ENCODE measurements at places on chromosomes 11 and 22.

GRCh38 chr11:108873941-108874340 lies 209.1 kb downstream of the DDX10 start:
- DNase-seq: no peak

DNA sequence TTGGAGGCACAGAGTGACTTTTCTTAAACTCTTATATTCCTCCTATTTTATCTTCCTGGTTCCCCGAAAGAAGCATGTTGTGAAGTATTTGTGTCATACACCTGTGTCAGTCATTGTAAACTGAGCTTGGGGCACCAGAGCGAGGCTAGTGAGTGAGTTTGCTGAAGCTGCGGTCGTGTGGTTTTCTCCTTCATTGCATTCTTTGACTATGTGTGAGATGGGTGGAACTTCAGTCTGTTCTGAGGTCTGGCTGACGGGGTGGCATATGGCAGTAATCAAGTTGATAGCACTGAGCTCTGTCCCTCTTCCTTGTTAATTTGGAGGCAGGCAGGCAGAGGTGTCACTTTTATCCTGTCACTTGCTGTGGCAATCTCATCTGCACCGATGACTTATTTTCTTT lies 4.2 kb downstream of the VPS26B start:
- no peak for DNase-seq

GRCh38 chr11:129278586-129279319 lies 86.6 kb upstream of the ARHGAP32 start:
- DNase-seq: no peak

- DNase-seq: peak; percentile 8
Observed at GRCh38 chr11:36713715-36714114, 115.7 kb upstream of the RAG2 start.

- no peak for DNase-seq
Observed at GRCh38 chr11:45028911-45029682, 78.4 kb upstream of the TP53I11 start.

DNA sequence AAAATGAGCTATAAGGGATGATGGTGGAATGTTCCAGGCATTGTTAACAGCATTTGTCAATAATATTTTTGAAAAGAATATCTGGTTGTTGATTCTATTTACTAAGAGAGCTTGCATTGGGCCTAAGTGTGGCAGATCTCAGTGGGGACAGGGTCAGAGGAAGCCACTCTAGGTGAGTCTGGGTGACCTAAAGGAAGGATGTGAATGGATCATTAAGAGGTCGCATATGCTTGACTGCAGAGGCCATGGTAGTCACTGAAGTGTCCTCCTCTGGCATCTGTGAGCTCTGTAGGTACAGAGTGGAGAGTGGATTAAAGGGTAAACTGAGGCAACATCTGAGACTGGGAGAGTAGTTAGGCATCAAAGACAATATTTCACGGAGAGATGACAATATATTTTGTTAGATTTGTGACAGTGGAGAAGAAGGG lies 37.9 kb upstream of the TOP3B start:
- DNase-seq: no peak

- DNase-seq: no peak
Observed at GRCh38 chr22:21016644-21017420, 1.9 kb downstream of the P2RX6 start.

DNA sequence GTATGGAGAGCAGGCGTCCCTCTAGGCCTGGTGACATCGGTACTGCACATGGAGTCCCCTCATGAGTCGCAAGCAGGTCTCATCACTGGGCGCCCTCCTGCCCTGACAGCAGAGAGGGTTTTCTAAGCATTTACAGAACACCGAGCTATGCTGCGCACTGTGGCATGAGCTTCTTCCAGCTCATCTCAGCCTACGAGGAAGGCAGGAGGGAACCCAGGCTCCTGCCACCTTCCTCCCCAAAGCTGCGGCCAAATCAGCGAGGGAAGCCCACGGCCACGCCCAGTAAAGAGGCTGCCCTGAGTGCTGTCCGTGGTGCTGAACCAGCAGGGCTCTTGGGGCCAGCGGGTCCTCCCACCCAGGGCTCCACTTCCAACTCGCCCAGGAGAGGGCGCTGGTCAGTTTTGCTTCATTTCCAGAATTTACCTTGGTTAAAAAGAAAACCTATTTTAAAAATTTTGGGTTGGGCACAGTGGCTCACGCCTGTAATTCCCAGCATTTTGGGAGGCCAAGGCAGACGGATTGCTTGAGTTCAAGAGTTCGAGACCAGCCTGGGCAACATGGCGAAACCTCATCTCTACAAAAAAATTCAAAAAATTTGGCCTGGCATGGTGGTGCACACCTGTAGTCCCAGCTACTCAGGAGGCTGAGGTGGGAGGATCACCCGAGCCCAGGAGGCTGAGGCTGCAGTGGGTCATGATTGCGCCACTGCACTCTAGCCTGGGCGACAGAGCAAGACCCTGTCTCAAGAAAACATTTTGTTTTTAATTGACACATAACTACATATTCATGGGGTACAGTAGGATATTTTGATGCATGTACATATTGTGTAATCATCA lies 34.2 kb downstream of the PHF21B start:
- DNase-seq: peak; percentile 76

DNA sequence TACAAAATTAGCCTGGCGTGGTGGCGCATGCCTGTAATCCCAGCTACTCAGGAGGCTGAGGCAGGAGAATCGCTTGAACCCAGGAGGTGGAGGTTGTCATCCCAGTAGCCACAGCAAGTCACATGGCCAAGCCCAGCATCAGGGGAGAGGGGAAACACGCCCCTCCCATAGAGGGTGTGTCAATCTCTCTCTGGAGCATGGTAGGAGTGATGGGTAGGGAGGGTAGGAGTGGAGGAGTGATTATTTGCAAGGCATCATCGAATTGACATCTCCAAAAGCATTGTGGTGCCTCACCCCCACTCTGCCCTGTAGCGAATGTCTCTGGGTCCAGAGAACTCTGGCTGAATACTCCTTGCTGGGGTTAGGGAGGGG lies 6.1 kb upstream of the SSTR3 start:
- DNase-seq: no peak

DNA sequence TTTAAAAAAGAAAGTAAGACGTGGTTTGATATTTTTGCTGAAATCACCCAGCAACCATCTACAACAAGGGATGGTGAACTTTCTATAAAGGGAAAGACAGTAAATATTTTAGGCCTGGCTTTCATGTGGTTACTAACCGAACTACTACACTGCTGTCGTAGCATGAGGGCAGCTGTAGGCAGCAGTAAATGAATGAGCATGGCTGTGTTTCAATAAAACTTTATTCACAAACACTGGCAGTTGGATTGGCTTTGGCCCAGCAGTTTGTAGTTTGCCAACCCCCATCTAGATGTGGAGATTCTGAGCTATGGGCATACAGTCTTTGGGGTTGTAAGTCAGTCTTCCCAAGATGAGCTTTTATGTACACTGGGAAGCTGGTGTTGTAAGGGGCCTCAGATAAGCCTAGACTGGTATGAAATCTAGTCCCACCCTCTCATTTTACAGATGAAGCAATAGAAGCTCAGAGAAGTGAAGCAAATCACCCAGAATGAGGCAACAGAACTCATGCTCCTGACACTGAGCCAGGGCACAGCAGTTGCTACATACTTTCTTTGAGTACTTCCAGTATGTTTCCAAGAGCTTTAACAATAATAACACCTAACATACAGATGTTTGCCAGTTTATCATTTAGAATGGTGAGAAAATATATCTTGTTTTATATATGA lies 204.4 kb downstream of the ADAMTS15 start:
- peak; percentile 38 for DNase-seq

- peak; percentile 27 for DNase-seq
Observed at GRCh38 chr22:41445129-41446056, 1.2 kb downstream of the TOB2 start.

DNA sequence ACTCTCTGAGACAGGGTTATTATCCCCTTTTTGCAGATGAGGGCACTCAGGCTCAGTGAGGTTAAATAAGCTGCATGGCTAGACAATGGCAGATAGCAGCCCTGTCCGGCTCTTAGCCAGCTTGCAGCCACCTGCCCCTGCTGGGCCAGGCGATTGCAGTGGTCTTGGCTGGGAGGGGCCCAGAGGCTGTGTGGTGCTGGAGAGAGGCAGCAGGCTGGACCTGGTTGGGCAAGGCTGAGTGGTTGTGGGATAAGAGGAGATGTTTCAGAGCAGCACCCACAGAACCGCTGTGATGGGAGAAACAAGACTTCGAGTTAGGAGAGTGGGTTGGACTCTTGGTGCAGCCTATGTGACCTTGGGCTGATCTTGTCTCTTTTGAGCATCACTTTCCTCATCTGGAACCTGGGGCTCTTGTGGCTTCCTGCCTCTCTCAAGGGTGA lies 25.5 kb downstream of the PTPRJ start:
- no peak for DNase-seq

- DNase-seq: no peak
Observed at GRCh38 chr11:121365304-121365703, 72.7 kb downstream of the SC5D start.

- DNase-seq: no peak
Observed at GRCh38 chr11:19209617-19210370, 8.0 kb upstream of the CSRP3 start.

GRCh38 chr22:27726686-27727449 lies 74.7 kb downstream of the MN1 start:
- DNase-seq: peak; percentile 53

GRCh38 chr11:57392066-57392762 lies 1.8 kb upstream of the PRG2 start:
- DNase-seq: no peak

DNA sequence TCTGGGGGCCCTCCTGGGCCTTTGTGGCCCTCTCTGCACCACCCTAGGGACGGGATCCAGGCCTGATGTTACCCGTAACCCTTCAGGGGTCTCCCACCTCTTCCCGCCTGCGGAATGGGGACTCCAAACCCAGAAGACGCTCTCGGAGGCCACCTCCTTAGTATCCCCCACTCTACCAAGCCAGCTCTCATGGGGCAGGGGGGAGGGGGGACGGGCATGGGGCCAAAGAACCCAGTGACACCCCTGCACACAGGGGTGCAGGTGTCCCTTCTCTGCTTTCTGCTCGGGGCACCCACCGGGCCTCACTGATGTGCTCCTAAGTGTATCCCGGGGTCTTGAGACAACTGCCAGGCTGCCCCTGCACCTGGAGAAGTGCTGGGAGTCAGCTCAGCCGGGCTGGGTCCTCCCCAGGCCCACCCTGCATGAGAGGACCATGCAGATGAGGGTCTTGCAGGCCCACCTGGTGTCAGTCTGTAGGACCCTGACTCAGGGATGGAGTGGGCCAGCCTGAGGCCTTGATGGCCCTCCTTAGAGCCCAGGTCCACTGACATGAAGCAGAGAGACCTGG lies 176.9 kb downstream of the IGLL1 start:
- no peak for DNase-seq

DNA sequence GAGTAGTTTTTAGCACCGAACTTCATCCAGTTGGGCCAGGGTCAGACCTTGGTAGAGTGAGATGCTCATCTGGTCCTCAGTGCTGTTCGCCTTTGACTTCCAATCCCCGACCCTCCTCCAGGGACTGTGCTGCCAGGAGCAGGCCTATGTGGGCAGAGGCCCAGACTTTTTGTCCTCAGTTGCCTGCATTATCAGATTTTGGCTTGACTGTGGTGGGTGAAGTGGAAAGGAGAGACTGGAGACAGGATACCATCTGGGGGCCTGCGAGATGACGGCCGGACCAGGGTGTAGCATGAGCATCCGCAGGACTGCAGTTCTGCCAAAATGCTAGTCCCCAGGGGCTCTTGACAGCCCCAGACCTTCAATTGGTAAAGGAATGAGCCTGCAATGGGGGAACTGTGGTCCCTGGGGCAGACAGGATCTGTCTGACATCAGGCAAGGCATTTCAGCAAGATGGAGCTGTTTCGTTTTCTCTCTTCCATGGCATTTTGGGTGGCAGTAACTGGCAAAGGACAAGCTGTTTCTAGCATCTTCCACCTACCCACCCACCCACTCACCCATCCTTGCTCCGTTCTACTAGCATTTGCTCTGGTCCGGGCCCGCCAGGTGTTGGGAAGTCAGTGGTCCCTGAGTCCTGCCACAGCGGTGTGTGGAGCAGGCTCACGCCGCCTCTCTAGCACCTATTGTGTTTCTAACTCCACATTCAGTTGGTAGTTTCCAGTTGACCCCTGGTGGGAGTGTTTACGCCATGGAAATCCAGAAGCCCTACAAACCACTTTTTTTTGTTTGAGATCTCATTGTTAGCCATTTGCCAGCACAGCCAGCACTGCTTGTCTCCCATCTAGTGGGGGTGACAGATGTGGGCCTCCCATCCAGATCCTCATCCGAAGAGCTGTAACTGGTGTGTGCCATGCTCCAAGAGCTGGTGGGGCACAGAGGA lies 53.5 kb downstream of the OTOG start:
- no peak for DNase-seq

- no peak for DNase-seq
Observed at GRCh38 chr11:116404462-116404798, 368.4 kb downstream of the BUD13 start.

GRCh38 chr11:65857500-65857852 lies 504 bp downstream of the CFL1 start:
- no peak for DNase-seq

- DNase-seq: no peak
Observed at GRCh38 chr22:27242917-27243589, 558.5 kb downstream of the MN1 start.

- DNase-seq: no peak
Observed at GRCh38 chr22:49328630-49329405, 498.9 kb downstream of the BRD1 start.

- peak; percentile 72 for DNase-seq
Observed at GRCh38 chr11:111344032-111344431, 35.0 kb downstream of the POU2AF1 start.

- DNase-seq: no peak
Observed at GRCh38 chr11:122850076-122850631, 11.9 kb downstream of the CRTAM start.

DNA sequence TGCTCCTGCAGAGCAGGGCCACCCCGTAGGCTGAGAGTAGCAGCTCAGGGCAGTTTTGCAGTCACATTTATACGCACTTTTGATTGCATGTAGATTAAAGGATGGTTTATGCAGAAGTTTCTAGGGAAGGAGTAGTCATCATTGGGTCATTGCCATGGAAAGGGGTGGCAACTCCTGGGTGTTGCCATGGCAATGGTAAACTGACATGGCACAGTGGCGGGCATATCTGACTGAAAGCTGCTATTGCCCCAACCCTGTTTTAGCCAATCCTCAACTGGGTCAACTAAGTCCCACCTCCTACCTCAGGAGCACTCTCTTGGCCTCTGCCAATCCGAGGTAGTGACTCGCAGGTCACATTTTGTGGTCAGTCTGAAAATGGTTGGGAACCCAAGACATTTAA lies 2.4 kb upstream of the ARSA start:
- no peak for DNase-seq

Data from hindlimb muscle (tissue), 1 donor.